ENCODE measurements at places on chromosomes 13 and 19. TPM values are rescaled to one million over a fixed set of nuclear protein-coding genes. Genes with fewer than 3 reads are reported as not detected.

The PRR12 gene
- 5.7 TPM for total RNA-seq

The RTBDN gene
- 1.6 TPM for total RNA-seq

The CYP2S1 gene
- 0.41 TPM for total RNA-seq

The DCT gene
- total RNA-seq = 0.41 TPM

The SMIM44 gene
- total RNA-seq = not detected

The ZNF610 gene
- 20.0 TPM for total RNA-seq

The MEDAG gene
- total RNA-seq = 0.82 TPM
